ENCODE measurements at places on chromosomes 4 and X.
A peak's percentile ranks its signal among the peaks of the same experiment; 100 is the strongest.

DNA sequence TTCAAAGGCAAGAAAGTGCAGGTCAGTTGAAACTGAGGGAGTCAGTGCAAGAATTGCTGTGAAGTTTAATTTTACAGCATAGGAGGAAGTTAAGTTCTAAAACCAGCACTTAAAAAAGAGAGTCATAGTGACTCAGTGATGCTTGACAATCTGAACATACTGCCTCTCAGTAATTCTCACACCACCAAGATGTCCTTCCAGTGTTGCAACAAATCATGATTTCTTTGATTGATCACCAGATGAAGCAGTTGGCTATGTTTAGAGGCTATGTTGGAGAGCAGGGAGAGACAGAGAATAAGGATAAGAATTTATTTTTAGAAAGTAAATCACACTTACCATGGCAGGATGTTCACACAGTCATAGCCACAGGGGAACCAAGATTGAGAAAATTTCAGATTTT, 13.2 kb downstream of the TRIM2 start:
- DNase-seq, result no peak

GRCh38 chr4:88022289-88022688, 14.9 kb downstream of the PKD2 start:
- DNase-seq, result no peak

DNA sequence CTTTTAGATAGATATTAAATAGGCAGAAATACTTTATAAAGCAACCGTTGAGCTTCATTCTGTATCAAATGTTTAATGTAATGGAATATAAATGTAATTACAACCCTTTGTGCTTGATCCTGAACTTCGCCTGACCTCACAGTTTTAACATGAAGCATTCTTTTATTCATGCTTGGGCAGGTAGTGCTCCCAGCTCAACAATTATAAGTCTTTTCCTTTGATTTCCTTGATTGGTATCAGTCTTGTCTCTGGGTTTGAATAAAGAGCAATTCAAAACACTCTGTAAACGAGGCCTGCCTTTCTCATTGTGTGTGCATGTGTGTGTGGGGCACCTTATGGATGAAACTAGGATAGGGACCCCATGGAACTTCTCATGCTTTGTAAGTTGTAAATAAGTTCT, 6.8 kb downstream of the METAP1 start:
- peak; percentile 39 for DNase-seq

- DNase-seq, result peak; percentile 74
Measured at GRCh38 chr4:74934016-74934831, 1.3 kb downstream of the PARM1 start.

DNA sequence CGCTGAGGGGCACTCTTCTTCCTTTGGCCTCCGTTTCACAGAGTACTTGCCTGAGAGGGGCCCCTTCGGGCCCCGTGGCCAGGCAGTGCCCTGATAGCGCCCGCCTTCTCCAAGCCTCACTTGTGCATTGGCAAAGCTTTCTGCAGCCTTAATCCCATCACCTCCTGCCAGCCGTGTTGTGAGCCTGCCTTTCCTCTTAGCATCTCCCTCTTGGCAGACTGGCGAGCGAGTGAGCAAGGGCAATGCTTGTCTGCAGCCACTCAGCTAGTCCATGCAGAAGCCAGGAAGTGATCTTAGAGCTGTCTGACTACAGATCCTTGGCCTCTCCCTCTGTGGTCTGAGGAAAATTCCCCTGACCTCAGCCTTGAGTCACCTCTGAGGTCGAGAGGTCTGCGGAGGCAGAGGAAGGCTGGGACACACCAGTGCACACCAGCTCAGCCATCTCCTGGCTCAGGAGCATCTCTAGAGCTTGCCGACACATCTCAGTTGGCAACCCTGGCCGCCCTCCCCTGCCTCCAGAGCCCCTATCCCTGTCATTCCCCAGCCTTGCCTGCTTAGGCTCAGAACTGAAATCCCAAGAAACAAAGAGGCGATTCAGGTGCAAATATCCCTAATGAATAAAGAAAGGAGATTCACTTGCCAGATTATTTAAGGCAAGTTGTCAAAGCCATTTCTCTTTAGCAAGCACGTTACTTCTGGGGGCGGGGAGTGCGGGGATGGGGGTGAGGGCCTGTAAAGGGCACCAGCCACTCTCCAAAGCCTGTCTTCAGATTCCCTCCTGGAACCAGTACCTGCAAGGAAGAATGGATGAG, 143.5 kb upstream of the MAMLD1 start:
- DNase-seq, result no peak

- no peak for DNase-seq
Measured at GRCh38 chr4:11297201-11297600, 131.5 kb downstream of the HS3ST1 start.

DNA sequence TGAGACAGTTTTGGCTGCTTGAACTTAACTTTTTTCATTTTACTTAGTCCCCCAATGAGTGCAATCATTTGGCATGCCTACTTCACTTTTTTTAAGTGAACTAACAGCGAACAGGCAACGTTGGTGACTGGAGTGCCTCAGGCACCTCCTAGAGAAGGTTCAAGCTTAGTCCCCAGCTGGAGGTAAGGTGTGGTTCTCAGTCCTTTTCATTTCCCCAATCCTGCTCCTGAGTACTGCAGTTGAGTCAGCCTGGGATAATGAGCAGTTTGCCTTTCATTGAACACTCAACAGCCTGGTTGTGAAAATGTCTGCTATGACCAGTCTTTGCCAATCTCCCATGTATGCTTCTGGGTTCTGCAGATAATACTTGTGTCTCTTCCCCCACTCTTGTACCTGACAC, 109.5 kb downstream of the CDKL5 start:
- DNase-seq, result no peak

DNA sequence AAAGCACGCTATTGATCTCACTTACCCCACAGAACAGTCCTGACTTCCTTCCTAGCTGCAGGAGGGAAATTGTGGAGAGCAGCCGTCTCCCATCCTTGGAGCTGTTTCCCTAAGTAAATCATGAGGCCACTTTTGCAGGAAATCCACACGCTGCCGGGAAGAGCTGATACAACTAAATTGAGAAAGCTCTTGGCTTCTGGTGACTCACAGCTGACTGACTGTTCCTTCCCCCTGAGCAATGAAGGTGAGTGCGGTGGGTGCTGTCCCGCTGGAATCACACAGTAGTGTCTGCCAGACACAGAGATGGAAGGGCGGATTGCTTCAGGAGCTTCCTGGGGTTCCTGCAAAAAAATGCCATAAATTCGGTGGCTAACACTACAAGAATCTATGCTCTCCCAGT, 268.9 kb downstream of the ASMT start:
- DNase-seq, result no peak

GRCh38 chr4:20288047-20288650, 36.4 kb downstream of the SLIT2 start:
- no peak for DNase-seq

- DNase-seq, result no peak
Measured at GRCh38 chrX:87572901-87573300, 55.3 kb downstream of the KLHL4 start.

- no peak for DNase-seq
Measured at GRCh38 chrX:4570151-4570550, 856.7 kb upstream of the PRKX start.

DNA sequence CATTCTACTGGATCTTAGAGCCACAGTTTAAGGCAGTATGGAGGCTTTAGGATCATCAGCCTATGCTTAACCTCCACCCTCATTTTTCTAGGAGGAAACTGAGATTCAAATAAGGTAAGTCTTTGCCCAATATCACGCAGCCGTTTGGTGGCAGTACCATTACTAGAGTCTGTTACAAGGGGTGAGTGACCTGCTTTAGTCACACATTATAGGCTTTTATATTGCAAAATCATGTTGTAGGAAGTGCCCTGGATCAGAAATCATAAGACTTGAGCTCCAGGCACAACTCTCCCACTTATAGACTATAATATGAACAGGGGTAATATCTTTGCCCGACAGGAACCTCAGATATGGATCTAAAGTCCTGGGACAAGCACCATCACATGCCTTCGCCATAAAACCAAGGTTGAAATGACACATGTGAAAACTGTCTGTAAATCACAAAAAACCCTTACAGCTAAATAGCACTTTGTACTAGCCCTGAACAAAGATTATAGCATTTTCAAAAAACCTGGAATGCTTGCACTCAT, 19.2 kb downstream of the HPSE start:
- DNase-seq, result no peak

DNA sequence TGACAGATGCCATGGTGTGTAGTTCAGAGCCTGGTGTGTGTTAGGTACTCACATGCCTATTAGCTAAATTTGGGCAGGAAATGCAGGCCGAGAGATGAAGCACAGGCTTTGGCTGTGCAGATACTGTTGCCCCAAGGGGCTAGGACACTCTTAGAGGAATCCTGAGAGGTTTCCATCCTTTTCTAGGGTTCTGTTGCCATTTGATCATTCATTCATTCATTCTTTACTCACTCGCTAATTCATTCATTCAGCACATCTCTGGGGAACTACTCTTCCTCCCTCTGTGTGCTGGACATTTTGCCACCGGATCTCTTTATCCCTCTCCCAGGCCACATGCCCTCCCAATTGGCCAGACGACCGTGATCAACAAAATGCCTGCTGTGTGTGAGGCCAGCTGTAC, 43.9 kb upstream of the NSG1 start:
- DNase-seq, result no peak

DNA sequence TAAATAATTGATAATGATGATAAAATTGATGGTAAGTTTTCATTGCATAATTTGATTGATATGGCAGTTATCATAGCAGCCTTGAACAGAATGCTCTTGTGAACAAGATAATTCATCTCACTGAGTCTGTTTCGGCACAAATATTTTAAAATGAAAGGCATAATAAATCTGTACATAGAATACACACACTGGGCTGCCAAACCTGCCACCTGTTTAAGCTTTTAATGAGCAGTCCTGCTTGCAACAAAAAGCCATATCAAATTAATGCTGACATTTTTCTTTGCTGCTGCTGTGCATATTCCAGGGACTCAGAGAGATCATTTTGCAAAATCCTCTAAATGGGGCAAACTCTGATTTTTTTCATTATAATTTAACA, 201.1 kb downstream of the ARHGAP24 start:
- no peak for DNase-seq

DNA sequence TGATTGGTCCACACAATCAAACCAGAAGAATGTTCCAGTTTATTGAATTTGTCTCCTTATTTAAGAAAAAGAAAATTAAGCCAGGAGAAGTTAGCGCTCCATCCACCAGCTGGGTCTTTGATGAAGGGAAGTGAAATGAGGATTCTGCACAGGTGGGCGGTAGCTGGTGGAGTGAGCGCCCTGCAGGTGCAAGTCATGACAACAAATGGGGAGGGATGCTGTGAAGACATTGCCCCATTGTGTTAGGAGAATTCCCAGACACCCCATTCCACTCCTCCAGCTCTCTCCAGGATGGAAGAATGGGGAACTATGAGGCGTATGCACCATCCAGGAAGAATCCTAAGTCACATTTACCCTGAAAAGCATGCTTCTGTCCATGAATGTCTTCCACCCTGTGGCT, 22.9 kb downstream of the PLRG1 start:
- DNase-seq, result no peak

DNA sequence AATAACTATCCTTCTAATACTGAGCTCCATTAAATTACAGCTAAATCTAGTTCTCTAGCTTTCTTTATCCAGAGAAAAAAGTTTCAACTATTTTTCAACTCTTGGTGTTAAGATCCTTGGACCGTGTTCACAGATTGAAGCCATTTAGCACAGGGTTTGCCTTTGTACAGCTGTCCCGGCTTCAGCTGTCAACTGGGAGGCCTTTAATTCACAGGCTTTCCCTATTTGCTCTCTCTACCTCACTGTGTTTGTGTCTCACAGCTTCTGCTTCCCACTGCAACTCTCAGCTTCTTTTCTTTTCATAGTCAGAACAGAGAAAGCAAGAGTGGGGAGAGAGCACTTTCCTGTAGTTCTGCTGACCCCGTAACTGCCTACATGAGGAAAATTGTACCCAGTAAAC, 76.9 kb upstream of the SMAD1 start:
- peak; percentile 63 for DNase-seq

DNA sequence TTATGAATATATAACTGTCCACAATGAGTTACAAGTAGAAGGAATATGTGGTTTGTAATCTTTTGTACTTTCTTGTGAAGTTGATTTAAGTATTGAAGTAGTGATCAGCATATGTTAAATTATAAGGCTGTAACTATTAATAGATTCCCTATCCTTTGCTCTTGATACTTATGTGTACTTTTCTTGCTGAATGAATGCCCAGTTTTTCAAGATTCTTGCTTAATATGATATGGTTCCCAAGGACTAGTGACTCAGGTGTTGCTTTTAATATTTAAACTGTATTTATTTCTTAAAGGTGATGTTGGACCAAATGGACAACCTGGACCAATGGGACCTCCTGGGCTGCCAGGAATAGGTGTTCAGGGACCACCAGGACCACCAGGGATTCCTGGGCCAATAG, 121.7 kb downstream of the IRS4 start:
- no peak for DNase-seq

DNA sequence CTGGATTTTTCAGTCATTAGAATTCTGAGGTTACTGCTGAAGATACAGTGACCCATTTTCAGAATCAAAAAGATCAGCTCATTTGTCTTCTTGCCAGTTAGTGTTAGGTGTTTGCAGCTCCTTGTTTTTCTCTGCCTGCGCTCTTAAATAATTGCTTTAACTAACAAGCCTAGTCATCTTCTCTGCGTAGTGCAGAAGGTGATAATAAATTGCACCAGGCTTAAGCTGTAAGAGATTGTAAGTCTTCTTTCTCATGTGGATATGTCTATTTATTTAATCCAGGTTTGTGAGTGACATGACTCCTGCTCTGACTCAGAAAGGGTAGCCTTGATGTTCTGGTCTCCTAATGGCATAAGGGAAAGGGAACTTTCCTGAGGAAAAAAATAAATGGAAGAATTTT, 167.2 kb downstream of the CEP135 start:
- DNase-seq, result no peak

- DNase-seq, result no peak
Measured at GRCh38 chr4:164948975-164949374, 28.5 kb downstream of the TRIM61 start.

DNA sequence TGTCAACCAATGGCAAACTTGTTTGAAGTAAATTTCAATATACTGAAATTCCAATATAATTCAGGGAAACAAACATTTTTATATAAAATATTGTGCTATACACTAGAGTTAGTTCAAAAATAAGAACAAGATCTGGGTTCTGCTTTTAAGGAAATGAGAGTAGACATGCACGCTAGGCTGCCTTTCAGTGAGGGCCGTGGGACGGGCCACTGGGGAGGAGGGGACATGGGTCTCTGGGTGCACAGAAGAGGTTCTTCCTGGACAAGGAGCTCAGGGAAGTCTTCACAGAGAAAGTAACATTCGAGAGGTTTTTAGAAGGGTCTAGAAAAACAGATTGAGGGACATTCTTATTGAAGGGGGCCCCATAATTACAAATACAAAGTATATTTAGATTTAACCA, 64.4 kb downstream of the SHROOM3 start:
- no peak for DNase-seq

Data from kidney (tissue), 22 donors.